ENCODE measurements at places on chromosomes 3 and 15.

DNA sequence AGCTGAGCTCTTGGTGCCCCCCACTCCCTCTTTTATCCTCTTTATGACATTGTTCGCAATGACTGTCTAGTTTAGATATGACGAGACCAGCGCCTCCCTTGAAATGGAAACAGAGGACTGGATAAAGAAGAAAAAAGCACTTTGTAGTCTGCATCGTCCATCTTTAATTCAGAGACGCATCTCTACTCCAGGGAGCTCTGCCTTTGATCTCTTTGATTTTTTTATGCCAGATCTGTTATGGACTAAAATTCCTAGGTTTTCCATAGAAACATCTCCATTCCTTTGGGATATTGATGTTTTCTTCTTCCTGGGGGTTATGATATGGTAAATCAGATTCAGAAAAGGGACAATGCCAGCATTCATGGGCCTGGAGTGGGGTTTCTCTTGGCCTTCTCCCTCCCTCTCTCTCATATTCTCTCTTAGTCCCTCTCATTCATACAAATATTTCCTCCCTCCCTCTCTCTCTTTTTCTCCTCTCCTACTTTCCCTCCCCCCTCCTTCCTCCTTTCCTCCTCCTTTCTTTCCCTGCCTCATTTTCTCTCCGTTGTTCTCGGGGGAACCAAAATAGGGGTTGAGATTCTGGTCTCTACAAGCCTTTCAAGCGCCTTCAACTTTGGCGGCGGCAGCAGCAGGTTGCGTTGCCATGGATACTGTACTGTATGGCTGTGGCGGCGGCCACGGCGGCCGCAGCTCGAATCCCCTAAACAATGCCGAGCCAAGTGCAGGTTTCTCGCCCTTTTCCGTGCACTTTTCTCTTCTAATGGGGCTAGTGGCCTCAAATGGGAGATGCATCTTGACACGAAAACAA, 45.5 kb downstream of the ZIC4 start:
- no peak for DNase-seq

DNA sequence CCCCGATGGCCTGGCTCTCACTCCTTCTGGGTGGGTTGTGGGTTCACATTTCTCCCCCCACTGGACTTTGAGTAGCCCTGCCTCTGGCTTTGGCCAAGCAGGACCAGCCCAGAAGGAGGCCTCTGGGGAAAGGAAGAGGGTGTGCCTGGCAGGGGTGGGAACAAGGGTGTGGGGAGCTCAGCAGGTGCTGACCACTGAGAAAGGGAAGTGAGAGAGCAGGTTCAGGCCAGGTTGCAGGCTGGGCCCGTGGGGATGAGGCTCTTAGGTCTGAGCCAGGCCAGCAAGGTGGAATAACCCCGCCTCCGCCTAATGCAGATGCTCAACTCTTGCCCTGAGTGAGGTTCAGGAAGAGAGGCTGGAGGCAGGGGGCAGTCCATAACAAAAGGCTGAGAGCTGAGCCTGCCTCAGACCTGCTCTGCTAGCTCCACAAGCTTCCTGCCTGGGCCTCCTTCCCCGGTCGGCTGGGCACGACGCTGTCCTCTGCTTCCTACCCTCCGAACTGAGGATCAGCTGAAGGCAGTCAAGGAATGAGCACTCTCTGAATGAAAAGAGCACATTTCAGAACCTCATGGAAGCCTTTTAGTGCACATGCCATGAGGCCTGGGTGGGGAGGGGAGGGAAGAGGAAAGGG, 82.7 kb downstream of the TLE3 start:
- no peak for DNase-seq

DNA sequence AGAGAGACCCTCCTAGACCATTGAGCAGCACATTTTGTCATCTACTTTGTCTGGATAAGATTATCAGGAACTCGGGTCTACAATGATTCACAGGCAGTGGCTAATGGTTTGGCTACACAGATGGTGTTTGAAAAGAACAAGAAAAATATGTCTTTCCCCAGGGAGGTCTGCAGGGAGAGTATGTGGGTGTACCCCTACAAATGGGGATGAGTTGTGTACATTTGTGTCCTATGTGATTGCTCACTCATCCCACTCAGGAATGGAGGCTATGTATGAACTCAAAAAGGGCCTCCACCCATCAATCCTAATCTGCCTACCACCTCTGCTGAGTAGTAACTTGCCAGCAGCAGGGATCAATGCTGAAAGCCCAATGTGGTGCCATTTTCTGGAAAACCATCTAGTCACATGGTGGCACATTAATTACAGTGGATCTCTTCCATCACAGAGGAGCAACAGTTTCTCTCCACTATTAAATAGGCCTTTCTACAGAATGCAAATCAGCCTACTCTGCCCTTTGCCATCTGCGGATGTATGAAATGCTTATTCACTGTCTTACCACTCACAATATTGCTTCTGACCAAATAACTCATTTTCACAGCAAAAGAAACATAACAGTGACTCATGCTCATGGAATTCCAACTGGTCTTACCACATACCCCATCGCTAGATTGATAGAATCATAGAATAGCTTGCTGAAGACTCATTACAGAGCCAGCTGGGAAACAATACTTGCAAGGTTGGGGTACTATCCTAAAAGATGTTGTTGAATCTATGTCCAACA, 48.3 kb upstream of the TRIM42 start:
- DNase-seq: no peak

GRCh38 chr3:188868803-188869202, 303.0 kb upstream of the TPRG1 start:
- DNase-seq: no peak

DNA sequence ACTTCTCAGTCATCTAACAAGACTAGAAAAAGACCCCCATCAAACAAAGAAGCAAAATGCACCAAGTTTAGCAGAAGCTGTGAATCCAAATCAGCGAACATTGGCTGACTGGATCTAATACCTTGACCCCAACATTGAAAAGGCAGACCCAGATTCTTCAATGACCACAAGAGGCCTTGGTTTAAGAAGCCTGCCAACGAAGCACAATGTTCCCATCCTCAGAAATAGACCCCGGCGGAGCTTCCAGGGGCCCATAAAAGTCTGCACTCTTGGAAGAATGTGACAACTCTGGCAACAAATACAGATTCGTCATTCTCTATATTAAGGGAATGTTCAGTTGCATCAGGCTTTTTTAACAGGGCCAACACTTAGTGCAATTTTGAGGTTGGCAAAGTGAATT, 112.8 kb upstream of the BCL6 start:
- no peak for DNase-seq

GRCh38 chr15:57190208-57190607, 186.1 kb upstream of the CGNL1 start:
- no peak for DNase-seq

DNA sequence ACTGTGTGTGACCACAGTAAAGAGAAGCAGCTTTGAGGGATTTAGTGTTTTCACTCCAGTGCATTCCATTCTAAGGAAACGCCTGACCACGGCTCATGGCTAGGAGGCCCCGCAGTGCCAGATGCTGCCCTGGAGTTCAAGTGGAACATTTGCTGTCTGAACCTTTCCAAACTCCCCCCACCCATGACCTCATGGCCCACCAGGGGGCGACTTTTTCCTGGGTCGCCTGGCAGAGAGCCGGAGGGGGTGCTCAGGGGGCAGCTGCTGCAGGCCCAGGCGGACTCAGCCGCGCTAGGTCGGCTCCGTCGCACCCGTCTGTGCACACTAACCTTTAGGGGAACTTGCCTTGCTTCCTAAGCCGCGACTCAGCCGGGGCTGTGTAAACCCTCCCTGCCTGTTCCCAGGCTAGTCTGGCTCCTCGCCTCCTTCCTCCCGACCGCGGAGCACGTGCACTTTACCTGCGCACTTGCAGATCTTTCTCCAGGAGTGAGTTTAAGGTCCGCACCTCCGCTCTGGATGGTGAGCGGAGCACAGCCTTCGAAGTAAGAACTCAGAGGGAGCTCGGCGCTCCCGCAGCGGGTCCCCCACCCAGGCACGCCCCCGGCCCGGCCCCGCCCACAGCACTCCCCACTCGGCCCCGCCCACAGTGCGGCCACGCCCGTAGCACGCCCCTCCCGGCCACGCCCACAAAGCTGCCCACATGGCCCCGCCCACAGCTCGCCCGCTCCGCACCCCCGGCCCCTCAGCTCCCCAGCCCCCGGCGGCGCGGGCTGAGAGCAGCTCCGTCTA, at the start of gene OCA2:
TSS of gene OCA2 (minus strand) at position 550 of the 789 bp plus-strand sequence. CDS start 17,441 bp downstream, outside the sequence.
- peak; percentile 78 for DNase-seq

Measured in kidney (tissue), 22 donors.